Activated T-helper 1 cell treated with anti-CD3 and anti-CD28 coated beads, Interleukin-12 subunit alpha, Interleukin-12 subunit beta, Interleukin-2, Interleukin-4 antibody, amounts not matched to agents 30 ng/mL and 10 ng/mL and 1 ng/mL, durations not matched to agents 14 hours and 24 hours and 36 hours (primary cell): ENCODE measurements at places on chromosomes 2 and 18.

- DNase-seq = no peak
Observed at GRCh38 chr2:7759898-7760297, 842.7 kb downstream of the RNF144A start.

DNA sequence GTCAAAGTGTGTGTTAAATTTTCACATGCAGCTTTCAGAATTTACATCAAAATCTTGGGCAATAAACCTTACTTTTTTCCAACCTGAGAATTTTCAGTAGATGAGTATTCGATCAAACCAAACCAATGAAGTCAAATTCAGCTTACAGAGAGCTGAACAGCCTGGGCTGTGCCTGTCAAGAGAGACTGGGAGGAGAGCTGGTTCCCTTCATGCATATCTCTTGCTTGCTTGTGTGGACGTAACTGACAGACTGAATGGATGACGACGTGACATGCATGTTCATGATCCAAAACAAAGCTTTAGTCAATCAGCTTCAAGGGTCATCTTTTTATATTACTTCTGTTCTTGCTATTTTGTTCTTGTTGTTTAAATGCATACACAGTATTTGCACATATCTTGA is 145.2 kb downstream of the GALNT3 start:
- DNase-seq = no peak

GRCh38 chr2:238173692-238174091 is 14.9 kb downstream of the ERFE start:
- no peak for DNase-seq

GRCh38 chr18:52156166-52156565 is 183.8 kb upstream of the DCC start:
- no peak for DNase-seq

- no peak for DNase-seq
Observed at GRCh38 chr18:8721716-8722115, 16.4 kb downstream of the MTCL1 start.

- no peak for DNase-seq
Observed at GRCh38 chr2:28588292-28588670, 92.4 kb downstream of the PLB1 start.

GRCh38 chr2:37005118-37005868 is 39.0 kb upstream of the STRN start:
- DNase-seq = peak; percentile 5

DNA sequence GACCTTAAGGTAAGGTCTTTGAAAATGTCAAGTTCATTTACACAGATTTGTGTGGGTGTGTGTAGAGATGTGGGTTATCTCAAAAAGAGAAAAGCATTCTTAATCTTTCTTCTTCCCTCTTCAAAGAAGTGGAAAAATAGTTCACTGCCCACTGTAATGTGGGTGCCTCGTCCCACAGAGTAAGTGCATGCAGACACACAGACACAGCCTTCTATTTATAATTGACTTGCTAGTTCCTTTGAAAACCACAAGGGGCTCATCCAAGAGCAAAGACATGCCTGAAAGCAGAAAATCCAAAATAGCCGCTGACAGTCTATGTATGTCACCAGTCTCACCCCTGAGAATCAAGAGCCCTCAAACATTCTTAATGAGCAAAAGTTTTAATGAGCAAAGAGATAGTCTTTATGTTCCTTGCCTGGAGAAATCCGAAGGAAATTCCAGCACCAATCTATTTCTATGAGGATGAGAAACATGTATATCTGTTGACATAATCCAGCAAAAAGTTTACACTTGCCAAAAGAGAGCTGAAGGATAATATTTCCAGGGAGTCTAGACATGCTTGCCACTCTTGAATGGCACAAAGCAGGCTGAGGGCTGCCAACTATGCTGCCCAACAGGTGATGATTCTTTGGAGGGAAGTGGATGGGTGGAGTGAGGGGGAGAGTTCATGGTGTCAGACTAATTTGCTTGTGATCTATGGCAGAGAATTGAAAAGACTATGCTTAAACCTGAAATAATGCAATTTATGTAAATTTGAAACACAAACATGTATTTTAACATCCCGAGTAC is 93.9 kb downstream of the ACVR1 start:
- no peak for DNase-seq

- DNase-seq = peak; percentile 34
Observed at GRCh38 chr18:46333431-46334135, 229.4 kb downstream of the HAUS1 start.

DNA sequence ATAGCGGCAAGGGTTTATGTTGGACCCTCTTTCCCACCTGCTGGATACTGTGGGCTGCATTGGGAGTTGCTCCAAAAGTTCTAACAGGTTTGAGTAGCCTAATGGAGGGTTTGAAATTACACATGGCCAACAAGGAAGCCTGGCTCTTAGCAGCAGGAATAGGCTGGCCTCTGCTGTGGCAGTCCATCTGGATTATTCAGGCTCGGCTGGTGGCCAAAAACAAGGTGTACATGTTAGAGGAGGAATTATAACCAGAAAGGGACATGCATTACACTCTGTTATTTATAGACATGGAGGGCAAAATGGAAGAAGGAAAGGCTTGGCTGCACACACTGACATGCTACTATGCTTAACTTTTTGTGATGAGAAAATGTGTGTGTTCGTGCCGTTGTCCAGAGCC is 61.1 kb upstream of the NRXN1 start:
- no peak for DNase-seq

DNA sequence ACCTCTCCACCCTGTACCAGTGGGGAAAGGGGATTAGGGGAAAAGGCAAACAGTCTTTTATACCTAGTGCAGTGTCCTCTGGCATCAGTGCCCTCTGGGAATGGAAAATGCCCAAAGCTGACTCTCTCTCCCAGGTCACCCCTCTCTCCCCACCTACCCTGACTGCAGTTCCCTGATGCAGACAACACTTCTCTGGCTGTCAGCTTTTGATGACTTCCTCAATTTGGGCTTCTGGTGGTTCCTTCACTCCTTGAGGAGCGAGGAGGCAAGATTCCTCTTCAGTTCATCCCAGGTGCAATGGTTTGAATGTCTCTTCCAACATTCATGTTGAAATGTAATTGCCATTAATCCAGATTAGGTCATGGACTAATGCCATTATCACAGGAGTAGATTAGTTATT is 19.7 kb upstream of the PPM1B start:
- DNase-seq = no peak

DNA sequence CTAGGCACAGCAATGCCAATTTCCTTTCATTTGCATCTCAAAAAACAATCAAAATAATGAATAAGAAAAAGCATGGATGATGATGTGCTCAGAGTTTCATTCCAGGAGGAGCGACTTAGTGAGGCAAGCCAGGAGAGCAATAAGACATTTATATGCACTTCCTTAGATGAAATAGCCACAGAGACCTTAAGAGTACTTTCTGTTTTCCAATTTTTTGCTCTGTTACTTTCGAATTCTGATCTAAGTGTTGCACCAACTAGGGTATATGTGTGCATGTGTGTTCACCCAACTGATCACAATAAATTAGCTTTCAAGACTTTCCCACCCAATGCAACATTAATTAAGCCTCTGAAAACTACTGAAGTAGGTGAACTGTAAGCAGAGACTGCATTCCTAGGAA is 709 bp downstream of the RAB27B start:
- no peak for DNase-seq

GRCh38 chr18:63085611-63086010 is 234.0 kb downstream of the BCL2 start:
- no peak for DNase-seq

DNA sequence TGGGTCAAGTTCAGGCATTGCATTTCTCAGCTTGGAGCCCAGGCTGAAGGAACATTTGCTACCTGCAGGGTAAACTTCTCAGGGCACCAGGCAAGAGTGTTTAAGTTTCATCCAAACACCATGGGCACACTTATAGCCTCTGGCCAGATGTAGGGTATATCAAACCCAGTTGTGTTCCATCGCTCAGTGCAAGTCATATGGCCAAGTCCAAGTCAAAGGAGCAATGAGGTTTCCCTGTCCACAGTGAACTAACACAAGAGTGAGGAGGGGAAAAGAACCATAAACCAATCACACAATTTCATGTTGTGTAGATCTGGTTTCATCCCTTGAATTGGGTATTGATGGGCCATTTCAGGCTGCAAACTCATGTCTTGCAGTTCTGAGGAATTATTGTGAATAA is 107.2 kb downstream of the SOX11 start:
- no peak for DNase-seq

DNA sequence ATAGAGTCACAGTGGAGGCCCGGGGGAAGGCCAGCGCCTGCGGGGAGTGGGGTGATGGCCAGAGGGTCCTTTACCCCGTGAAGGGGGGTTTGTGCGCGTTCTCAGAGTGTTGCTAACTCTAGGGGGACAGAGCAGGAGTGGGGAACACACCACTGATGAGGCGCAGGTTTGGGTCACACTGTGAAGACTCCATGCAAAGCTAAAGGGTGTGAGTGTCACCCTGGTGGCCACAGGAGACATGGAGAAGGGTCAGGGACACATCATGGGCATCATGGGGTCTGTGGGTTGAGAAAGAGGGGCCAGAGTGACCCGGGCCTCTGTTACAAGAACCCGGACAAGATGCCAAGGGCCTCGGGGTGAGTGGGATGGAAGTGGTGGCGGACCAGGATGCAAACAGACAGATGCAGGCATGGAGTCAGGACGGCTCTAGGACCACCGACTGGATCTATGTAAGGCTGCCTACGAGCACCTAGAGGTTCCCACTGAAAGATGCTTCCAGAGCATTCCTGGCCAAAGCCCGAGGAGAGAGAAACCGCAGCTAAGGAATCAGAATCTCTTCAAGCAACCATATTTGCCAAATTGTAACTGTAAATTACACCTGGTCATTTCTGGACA is 84.3 kb downstream of the PXDN start:
- DNase-seq = no peak

- no peak for DNase-seq
Observed at GRCh38 chr18:44679914-44680272, 795 bp upstream of the SETBP1 start.

DNA sequence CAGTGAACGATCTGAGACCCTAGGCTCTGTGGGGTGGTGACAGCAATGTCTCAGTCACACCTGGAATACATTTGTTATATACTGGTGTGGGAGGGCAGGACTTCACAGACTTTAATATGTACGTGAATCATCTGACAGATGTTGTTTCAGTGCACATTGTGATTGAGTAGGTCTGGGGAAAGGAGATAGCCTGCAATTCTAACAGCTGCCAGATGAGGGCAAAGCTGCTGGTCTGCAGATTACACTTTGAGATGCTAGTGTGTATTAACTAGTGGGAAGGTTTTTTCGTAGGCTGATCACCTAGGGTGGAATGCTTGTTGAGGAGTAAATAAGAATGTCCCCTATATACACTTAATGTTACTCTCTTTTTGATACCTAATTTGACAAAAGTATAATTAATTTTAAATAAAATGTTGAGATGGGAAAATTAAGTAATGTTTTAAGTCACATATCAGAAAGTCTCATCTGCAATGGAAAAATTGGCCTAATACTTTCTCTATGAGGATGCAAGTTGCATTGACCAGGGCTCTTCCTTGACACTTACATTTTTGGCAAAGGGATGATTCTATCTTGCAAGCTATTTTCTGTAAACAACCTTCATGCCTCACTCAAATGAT is 496.9 kb upstream of the HNMT start:
- no peak for DNase-seq

DNA sequence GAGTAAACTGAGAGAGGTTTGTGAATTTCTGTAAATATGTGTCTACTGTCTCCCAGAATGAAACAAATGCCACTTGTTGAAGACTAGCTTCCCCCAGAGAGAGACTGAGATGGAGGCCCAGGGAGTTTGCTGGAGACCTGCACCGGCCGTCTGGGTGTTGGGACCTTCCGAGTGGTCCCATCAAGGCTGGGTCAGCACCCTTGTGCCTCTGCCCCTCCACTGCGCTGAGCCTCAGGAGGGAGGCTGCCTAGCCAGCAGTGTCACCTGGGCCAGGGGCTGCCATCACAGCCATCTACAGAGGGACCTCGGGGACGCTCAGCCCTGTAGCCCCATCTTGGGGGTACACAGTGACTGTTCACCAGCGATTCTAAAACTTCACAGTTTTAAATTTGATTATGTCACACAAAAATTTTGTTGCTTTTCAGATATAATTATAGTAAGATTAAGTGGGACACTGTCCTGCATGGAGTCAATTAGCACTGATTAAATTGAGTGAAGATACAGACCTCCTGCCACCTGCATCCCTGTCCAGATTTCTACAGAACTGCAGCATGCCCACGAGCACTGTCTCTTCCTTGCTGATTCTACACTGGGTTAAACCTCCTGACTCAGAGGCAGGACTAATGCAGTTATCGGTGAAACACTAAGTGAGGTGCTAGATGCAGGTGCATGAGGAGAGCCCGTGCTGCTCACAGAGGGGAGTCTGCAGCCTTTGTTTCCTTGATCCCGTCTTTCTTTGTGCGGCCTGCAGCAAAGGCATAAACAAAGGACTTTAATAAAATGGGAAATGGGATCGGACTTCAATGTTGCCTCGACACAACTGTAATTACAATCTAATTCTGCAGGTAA is 50.5 kb downstream of the TMEM18 start:
- DNase-seq = no peak

DNA sequence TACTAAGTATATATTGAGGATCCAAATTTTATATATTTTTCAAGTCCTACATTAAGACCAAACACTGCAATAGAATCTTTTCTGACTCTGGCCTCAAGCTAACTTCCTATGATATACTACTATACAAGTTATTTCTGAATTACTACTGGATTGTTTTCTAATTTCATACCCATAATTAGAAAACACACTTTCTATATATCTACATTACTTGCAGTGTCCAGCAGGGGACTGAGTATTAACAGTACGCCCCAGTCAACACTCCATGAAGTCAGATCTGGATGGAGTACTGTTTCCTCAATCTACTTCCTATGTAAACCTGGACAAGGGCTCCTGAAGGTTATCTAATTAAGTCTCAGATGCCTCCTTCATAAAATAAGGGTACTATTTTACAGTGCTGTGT is 26.5 kb downstream of the RMP24 start:
- no peak for DNase-seq

GRCh38 chr2:167940346-167940725 is 307.1 kb downstream of the STK39 start:
- DNase-seq = no peak

- DNase-seq = no peak
Observed at GRCh38 chr2:167430447-167430846, 542.2 kb downstream of the XIRP2 start.

GRCh38 chr18:9095297-9096006 is 7.0 kb upstream of the NDUFV2 start:
- peak; percentile 61 for DNase-seq

GRCh38 chr2:46779447-46779941 is 136.1 kb downstream of the MCFD2 start:
- no peak for DNase-seq

DNA sequence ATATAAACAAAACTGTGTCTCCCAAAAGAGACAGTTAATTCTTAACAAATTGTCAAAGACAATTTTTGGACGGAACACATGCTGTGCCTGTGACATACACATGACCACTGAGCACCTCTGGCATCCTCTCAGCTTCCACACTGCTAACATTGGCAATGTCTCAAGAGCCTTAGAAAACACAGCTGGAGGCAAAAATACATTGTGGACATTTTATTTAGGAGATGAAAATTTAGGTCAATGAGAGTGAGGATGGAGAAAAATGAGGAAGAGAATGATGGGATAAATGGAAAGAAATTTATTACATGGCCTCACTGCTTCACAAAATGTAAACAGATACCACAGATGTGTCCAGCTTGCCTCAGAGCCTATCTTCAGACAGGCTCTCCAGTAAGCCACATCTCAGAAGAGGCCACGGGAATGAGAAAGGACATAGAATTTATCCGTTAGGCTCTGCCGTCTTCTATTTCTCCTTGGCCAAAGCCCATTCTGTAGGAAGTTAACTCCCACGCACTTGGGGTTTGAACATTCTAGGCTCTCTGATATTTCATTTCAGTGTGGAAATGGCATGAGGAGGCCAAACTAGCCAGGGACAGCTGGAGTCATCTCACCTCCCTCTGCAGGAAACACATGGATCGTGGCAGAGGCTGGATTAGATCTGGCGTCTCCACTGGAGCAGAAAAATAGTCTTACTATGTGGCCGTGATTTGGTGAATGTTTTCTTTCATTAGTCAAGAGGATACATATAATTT is 519.4 kb upstream of the DSEL start:
- no peak for DNase-seq
